ENCODE measurements at places on chromosomes 5 and 9.

- no peak for DNase-seq
Observed at GRCh38 chr9:27261517-27262211, 35.3 kb downstream of the EQTN start.

DNA sequence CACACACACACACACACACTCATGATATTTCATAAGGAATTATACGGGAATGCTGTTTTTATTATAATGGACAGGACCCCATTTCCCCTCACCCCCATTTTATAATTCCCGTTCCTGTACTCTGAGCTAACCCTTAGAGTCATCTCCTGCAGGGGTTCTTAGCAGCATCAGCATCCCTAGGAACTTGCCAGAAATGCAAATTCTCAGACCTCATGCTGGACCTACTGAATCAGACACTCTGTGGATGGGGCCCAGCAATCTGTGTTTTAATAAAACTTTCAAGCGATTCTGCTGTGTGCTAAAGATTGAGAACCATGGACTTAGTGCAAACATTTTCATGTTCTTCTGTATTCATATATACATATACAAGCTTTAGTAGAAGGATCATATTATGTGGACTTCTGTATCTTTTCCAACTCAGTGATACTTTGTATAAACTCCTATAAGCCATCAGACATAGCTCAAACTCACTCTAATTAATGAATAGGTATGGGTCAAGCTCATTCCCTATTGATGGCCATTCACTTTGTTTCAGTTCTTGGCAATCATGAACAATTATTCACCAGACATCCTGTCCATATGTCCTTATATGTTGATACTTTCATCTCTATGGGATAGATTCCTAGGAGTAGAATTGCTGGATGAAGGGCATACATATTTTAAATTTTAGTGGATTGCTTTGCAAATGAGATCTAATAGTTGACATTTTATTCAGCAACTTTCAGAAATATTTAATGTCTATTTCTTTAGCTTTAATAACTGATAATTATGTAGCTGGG is 65.5 kb downstream of the ARHGEF28 start:
- DNase-seq, result no peak

DNA sequence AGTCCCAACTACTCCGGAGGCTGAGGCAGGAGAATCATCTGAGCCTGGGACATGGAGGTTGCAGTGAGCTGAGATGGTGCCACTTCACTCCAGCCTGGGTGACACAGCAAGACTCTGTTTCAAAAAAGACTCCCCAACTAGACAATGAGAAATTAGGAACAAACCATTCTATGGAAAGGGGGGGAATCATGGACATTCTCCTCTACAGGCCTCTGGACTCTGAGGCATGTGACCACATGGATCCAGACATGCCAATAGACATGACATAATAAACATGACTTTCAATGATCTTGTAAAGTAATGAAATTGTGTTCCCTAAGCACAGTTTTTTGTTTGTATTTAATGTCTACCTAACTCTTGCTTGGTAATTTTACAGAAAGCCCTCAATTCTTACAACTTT is 8.8 kb downstream of the HOMER1 start:
- DNase-seq, result no peak

- no peak for DNase-seq
Observed at GRCh38 chr9:128718475-128718874, 5.5 kb downstream of the ZDHHC12 start.

DNA sequence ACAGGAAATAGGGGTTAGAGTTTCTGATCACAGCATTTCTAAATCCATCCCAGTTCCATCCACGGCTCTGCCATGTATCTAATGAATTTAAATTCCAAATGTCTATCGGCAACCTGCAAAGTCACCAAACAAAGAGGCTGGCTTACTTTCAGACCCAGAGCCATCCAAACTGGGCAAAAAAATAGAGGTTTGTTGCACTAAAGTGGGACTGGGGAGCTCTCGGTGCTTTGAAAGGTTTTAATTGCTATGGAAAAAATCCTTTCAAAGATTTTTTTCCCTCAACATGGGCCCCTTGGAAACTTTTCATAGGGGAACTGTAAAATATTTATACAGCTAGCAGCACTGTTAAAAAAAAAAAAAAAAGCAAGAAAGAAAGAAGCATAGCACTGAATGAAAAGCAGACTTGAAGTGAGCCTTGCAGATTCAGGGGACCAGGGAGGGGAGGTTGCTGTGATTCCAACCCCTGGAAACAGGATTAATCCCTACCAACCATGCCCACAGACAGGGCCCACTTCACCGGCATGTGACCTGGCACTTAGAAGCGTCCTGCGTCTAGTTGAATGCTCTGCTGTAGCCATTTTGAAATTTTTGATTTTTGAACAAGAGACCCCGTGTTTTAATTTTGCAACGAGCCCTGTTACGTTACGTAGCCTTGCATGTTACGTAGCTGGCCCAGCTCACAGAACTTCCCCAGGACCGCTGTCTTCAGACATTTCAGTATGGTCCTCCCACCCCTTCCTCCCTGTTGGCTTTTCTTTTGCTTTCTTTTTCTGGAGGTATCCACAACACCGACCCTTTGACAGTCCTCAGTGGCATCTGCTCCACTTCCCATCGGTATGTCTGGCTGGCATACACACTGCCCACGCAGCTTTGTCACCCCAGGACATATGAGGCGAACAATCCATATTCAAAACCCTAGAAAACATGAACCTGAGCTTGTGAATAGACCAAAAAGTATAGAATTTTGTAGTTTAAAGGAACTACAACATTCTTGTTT is 105.3 kb upstream of the NFIB start:
- DNase-seq, result no peak

GRCh38 chr9:117088140-117088539 is 326.7 kb downstream of the ASTN2 start:
- no peak for DNase-seq

DNA sequence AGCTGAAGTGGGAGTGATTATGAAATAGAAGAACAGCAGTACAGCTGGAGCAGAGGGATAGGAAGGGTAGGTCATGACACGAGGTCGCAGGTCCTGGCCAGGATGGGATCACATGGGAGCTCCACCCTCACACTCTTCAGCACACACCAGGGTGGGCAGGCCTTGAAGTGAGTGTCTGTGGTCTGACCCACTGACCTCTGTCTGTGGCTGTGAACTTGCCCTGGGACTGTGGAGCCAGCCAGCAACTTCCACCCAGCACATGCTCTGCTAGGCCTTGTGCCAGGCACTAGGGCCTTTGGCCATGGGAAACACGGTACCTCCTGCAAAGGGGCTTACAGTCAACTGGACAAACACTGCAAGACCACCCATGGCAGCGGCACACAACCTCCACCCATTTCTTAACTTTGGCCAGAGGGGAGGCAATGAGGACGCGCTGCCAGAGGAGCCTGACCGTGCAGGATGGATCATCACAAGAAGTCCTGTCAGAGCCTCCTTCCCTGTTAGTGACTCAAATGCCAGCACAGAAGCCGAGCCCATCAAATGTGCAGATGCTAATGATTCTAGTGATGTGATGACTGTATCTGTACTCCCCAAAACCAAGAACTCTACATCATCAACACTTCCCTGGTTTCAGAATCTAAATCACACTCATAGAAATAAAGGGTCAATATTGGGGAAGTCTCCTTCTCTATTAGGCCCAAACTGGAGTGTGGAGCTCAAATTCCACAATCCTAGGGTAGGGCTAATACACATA is 113.6 kb downstream of the DPYSL3 start:
- DNase-seq, result no peak

DNA sequence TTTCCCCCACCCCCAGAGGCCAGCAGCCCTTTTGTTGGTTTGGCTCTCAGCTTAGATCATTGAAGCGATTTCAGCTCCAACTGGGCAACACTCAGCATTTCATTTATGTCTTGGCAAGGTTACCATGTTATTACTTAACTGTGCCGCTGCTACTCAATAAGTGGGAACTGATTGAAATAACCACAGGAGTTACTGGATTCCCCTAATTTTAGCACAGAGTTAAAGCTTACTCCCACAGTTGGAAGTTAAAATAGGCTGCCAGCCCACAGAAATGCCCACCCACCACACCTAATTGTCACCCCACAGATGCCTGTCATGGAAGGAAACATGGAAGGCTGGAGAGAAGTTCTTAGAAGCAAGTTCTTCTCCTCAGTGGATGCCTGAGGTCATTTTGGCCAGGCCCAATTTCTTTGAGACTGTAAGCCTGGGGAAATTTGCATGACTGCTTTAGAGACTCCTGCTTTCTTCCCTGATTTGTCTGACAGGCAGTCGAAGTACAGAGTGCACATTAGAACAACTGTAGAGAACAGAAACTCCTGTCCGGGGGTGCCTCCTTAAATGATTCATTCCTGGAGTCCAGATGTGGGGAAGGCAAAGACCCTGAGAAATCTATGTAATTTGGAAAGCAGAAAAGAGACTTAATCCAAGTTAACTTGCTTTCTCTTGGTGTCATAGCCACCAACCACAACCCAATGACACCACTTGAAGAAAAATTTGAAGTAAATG is 370.0 kb downstream of the ZSWIM6 start:
- DNase-seq, result no peak

DNA sequence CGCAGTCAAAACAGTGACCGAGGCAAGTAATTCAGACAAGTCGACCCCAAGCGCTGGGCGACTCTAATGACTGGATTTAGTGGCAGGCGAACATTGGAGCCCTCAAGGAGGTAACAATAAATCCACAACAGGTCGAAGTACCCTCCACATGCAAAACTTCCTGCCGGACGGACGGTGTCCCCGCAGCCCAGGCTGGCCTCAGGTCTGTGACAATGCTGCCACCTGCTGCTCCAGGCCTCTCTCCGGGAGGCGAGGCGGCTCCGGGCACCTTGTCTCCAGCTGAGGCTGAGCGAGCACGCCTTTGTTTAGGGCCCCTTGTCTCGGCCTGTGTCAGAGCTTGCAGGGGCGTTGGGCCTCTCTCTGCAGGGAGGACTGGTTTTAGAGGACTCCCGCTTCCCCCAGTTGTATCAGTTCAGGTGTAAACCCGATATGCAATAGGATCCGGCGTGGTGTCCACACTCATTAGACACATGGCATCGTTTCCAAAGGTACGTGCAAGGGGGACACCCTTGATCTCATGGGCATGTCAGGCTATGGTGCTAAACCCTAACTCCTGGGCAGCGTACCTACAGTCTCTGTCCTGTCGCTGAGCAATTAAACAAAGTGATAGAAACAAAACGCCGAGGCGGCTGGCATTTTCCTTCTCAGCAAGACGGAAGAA is 628.0 kb upstream of the ADAMTS16 start:
- DNase-seq, result no peak

GRCh38 chr9:3467593-3468219 is 58.1 kb downstream of the RFX3 start:
- peak; percentile 39 for DNase-seq

All from activated CD4-positive, alpha-beta T cell treated with anti-CD3 and anti-CD28 coated beads for 1 hour (primary cell).